Occipital lobe (tissue), 3 donors: ENCODE measurements at places on chromosomes 7 and 10.

DNA sequence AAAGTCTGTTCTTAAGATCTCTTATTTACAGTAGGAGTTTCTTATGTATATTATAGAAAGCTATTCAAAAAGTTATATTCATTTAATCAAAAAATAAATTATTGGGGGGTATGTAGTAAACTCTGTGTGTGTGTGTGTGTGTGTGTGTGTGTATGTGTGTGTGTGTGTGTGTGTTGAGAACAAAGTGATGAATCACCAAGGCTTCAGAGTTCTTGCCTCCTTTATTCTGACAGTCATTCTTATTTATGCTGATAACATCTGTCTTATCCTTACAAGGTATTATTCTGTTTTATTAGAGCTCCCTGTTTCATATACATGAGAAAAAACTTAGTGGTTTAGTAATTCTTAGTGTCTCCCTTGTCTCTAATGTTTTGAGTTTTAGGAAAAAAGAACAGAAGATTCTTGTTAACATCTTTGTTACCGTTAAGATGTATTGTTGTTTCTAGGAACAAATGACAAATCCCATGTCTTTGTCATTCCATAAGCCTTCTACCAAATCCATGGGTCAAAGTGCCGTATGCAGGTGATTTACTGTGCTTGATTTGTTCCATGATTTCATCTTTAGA, 424.0 kb downstream of the EXOC4 start:
- no peak for DNase-seq

DNA sequence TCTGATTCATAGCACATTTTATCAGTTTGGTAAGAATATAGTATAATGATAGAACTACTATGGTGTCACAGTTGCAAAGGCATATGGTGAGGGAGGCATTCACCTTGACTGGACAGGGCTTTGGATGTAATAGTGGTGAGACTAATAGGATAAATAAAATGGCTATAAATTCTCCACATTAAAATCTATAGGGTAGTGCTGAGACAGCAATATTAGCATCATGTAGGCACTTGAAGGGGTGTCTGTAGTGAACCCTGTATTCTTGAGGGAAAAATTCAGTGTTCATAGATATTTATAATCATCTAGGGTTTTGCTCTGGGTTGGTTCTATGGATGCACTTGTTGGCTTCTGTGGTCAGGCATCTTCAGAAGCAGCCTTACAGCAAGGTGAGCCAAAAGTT, 59.3 kb upstream of the ICA1 start:
- DNase-seq = no peak

DNA sequence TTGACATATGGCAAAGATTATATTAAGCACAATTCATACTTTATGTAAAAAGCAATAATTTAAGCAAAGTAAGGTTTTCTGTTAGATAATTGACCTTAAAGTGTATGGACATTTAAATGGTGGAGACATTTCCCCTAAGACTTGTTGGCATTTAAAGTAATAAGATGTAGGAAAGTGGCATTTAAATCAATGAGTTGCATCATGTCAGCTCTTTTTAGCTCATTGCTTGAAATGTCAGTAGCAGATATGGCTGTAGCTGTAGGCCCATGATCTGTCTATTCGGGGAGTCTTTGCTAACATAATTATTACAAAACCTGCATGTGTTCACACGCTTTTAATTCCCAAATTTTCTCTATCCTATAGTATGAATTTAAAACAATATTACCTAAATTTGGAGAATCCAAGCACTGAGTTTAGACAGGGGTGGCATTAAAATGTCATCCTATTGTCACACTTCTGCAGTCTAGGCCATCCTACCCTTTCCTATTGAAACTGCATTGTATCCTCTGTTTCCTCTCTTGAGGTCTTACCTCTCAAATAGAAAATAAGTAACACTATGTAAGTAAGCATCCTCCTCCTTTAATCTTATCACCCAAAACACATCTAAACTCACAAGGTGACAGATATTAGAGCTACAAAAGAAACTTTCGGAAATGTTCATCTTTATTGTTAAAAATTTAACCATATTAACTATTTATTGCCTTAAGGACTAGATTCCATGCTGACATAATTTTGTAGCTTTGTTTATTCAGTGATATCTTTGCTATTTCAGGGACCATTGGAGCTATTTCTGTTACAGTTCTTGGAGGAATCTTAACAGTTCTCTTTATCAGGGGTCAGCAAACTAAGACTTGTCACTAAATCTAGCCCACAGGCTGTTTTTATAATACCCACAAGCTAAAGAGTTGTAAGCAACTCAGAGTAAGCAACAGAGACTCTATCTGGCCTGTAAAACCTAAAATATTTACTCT, 91.2 kb downstream of the LCOR start:
- no peak for DNase-seq

DNA sequence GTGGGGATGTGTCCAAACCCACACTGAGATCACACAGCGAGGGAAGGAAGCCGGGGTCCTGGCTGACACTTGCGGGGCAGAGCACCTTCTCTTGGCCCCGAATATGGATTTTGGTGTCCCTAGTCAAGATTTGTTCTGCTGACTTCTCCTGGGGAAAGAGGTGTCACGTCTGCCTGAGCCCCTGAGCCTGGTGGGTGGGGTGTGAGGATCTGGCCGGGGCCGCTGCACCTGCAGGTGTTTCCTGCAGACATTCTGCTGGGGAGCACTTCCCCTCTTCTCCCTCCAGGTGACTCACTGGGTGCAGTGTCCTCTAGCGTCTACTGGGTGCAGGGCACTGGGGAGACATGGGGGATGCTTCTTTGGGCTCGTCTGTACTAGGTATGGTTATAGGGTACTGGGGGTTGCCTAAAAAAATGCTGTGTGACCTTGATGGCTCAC, 99.2 kb downstream of the GRK5 start:
- DNase-seq = no peak

DNA sequence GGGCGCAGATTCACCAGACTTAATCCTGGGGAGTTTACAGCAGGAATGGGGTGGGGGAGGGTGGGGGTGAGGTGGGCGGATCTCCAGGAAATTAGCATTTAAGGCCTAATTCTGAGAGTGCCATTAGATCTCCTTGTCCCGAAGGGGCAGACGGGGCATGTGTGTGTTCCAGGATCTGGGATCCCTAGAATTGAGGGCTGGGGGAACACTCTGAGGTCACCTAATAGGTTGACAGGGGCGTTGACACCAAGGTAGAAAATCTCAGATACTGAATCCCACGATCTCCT, 9.4 kb upstream of the EPHB4 start:
- no peak for DNase-seq

DNA sequence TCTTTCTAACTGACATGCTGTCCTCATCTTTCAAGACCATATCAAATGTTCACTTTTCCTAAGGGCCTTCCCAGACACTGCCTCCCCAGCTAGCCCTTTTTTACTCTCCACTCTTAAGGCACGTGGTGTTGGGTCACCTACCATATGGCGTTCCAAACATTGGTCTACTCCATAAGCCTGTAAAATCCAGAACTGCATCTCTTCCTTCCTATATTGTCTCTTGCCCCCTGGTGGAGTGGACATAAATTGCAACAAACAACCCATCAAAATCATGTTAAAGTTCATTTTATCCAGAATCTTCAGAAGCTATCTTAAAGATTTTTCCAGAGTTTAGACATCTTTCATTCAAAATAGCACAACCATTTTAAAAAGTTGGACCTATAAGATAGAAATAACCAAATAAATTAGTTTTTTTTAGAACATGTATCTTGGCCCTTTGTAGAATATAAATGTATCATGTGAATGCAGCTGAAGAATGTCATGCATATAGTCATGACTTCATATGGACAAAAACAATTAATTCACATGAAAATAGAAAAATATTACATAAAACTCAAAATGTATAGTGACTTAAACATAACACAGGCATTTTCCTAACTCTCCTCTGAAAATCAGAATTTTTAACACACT, 180.6 kb upstream of the CHRM2 start:
- DNase-seq = no peak

DNA sequence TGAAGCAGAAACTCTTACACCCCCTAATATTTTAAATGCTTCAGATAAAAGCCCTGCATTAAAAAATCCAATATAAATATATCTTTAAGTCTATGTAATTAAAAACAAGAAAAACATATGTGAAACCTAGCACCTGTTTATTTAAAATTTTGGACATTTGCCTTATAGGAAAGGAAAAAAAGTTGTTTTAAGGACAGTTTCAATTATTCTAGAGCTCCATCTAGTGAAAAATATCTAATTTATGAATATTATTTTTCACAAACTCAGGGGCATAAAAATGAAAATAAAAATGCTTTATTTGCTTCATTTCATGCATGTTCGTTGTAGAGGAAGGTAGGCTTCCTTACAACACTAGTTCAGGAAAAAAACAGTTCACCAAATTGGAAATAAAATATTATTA, 26.1 kb downstream of the ENKUR start:
- DNase-seq = no peak
